ENCODE measurements at places on chromosomes 7 and 10.

GRCh38 chr7:157905651-157906461 lies 569.1 kb downstream of the DNAJB6 start:
- DNase-seq: no peak

DNA sequence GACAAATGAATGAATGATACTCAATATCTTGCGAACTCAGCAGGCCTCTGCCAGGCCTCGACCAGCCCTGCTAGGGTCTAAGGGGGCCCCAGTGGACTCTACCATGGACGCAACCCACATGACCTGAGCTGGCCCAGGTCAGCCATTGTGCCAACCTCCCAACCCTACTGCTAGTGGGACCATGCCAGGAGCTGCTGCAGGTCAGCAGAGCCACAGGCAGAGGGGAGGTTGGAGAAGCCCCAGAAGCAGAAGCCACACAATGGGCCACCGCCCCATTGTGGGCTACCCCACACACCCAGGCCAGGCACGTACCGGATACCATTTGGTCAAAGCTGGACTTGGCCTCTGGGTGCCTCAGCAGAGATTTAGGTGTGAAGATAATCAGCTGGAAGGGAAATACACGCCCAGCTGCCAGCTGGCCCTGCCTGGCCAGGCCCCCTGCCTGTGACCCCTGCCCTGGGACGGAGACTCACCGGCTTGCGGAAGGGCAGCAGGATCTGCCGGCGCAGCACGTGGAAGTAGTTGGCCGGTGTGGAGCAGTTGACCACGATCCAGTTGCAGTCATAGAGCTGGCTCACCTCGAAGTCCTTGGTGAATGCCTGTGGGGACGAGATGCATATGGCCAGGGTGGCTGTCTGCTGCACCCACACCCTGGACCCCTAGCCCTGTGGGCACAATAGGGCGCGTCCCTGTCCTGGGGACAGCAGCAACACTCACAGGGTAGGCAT lies 24.5 kb downstream of the OGDHL start:
- DNase-seq: no peak

DNA sequence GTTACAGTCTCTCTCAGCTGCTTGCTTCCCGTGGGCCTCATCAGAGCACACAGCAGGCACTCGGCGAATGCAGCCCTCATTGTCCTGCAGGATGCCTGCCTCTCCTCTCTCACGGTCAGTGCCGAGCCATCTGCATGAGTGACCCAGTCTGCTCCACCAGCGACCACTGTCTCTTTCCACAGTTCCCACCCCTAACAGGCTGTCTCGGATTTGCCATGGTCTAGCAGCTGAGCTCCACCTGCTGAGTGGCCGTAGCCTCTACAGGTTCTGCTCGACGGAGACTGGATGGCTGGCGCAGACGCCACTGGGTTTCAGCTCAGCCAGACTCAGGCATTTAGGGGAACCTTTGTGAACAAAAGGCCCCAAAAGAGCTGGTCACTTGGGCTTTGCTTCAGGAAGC lies 209.4 kb upstream of the FOXK1 start:
- no peak for DNase-seq

DNA sequence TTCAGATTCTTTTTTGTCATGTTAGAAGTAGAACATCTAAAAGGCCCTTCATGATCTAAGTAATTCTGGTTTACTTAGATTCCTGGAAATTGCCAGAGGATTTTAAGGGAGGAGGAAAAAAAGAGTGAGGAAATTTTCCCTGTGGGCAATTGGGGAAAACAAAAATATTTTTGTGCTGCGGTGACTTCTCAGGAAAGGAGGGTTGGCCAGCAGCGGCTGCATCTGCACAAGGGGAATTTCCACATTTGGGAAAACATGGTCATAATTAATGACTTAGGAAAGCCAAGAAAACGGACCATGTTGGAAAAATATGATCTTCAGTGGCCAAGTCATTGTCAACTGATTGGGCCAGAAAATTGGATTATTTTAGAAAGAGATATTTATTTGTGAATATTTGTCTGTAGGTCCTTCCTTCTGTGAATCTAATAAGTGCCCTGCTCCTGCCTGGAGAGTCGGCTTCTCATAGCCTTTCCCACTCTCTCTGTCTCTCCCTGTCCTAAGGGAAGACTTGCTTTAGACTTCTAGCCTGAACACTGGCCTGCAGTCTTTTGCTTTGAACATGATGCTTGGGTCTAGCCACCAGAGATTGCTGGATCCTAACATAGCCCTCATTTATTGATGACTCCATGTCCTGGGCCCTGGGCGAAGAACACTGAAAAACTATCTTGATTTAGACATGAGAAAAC lies 124.2 kb upstream of the MKLN1 start:
- DNase-seq: no peak

- no peak for DNase-seq
Observed at GRCh38 chr7:22805227-22805626, 17.4 kb downstream of the TOMM7 start.

- no peak for DNase-seq
Observed at GRCh38 chr7:97015756-97016380, 8.8 kb downstream of the DLX5 start.

GRCh38 chr7:25580141-25580540 lies 351.9 kb upstream of the NPVF start:
- DNase-seq: no peak

GRCh38 chr7:156543699-156544598 lies 96.6 kb upstream of the RNF32 start:
- no peak for DNase-seq

GRCh38 chr7:89798599-89798996 lies 355.7 kb upstream of the STEAP1 start:
- DNase-seq: no peak

DNA sequence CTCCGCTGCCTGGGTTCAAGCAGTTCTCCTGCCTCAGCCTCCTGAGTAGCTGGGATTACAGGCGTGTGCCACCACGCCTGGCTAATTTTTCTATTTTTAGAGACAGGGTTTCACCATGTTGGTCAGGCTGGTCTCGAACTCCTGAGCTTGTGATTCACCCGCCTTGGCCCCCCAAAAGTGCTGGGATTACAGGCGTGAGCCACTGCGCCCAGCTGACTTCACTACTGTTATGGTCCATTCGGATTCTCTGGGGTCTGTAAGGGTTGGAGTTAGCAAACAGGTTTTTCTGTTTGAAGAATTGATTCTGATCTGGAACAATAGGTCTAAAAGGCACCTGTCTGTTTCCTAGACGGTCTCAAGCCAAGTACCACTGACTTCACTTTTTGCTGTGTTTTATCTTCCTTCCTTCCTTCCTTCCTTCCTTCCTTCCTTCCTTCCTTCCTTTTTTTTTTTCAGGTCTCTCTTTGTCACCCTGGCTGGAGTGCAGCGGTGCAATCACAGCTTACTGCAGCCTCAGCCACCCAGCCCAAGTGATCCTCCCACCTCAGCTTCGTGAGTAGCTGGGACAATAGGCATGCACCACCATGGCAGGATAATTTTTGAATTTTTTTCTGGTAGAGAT lies 192.2 kb downstream of the CAMK1D start:
- no peak for DNase-seq

DNA sequence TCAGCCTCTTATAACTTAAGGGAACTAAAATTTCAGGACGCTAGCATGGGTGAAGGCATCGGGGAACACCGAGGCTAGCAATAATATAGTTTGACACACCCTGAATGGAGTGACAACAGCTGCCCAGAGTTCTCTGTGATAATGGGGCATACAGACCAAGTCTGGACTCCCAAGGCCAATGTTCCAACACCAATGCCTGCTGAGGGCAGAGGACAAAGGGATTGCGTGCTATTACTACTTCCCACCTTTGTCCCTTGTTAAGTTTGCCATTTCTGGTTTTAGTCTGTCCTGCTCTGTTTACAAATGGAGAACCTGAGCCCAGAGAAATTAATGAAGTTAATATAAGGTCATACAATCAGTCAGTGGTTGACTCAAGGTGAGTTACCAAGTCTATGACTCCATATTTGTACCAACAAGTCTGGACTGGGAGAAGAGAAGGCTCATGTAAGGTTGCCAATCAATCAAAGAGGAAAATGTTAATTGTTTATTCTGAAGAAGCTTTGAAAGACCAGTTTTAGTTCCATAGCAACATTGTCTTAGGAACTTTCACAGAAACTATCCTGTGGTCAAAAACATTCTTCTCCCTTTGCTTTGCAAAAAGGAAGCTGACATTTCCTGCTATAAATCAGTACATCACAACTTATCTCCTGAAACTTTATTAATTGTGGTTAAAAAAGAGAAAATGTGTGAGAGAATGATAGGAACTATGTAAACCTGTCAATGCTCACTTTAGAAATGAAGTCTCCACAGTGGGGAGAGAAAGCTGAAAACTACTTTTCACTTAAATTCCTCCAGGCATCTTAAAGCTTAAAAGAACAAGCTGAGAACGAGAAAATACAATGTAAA lies 74.5 kb downstream of the CCDC6 start:
- DNase-seq: no peak

Data from naive B cell (primary cell).